ENCODE measurements at places on chromosomes 5 and 9.

GRCh38 chr5:112397690-112398089, 21.4 kb downstream of the EPB41L4A start:
- DNase-seq, result no peak

- no peak for DNase-seq
Measured at GRCh38 chr5:4989118-4989517, 151.0 kb upstream of the ADAMTS16 start.

DNA sequence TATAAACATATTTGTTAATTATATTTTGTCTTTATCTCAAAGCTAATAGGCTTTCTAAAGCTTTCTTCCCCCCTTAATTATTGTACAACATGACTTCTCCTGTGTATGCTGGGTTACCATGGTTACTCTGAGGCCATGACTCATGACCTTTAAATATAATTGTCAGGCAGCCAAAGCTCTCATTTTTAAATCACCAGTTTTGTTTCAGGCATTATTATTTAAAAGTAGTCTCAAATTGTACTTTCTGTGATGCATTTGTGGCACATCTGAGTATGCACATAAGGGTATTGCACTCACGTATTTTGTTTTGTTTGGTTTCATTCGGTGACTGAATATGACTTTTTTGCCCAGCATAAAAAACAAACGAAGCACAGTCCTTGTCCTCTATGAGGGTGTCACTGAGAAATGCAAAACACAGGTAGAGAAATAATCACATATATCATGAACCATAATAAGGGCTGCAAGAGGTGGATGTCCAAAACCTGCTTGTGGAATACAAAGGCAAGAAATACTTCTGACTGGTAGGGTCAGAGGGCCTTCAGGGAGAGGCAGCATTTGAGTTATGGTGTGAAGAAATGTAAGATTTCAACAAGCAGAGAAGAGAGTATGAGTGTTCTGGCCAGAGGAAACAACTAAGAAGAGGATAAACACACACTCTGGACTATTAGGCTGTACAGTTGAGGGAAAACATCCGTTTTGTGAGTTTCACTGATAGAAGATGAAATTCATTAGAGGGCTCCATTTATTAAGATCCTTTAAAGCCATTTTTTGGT, 2.1 kb downstream of the CCDC192 start:
- DNase-seq, result no peak

GRCh38 chr5:77945874-77946273, 169.7 kb upstream of the TBCA start:
- DNase-seq, result no peak

GRCh38 chr5:79563247-79563590, 49.0 kb upstream of the TENT2 start:
- DNase-seq, result no peak

GRCh38 chr5:111234125-111234524, 9.9 kb downstream of the CAMK4 start:
- DNase-seq, result no peak

DNA sequence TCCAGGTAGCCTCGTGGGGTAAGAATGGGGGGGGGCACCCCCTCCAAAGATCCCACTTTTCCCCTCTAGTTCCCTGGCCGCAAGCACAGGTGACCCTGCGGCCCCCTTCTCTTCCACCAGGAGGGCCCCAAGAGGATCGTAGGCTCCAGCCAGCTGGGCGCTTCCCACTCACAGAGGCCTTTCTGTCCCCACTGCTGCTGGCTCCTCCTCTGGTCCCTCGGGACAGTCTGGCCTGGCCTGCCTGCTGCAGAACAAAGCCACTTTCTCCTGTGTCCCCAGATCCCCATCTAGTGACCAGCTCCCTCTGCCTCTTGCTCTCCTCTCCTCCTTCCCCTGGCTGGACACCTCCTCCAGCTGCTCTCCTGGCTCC, 534 bp upstream of the SAPCD2 start:
- DNase-seq, result peak; percentile 82

- DNase-seq, result no peak
Measured at GRCh38 chr5:56616454-56617160, 198.7 kb upstream of the MAP3K1 start.

DNA sequence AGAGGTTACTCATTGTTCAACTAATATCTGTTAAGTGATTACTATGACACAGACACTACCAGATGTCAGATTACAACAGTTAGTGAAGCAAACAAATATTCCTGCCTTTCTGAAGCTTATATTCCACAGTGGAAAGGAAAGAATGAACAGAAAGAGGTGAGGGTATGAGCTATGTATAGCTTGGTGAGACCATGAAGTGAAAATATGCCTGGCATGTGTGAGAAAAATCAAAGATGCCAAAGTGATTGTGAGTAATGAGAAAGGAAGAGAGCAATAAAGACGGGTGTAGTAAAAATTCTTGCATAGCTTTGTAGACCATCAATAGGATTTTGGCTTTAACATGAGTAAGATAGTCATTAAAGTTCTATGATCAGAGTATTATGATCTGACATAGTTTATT, 734.5 kb upstream of the NUDT12 start:
- no peak for DNase-seq

DNA sequence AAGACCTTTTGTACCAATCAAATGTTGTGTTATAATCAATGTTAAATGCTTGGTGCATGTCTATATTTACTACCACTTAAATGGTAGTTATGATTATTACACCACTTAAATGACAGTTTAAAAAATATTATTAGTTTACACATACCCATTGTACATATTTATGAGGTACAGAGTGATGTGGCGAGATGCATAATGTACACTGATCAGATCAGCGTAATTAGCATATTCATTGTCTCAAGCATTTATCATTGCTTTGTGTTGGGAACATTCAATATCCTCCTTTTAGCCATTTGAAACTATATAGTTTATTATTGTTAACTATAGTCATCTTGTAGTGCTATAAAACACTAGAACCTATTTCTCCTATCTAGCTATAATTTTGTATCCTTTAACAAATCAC, 434.4 kb upstream of the ACTBL2 start:
- DNase-seq, result no peak

DNA sequence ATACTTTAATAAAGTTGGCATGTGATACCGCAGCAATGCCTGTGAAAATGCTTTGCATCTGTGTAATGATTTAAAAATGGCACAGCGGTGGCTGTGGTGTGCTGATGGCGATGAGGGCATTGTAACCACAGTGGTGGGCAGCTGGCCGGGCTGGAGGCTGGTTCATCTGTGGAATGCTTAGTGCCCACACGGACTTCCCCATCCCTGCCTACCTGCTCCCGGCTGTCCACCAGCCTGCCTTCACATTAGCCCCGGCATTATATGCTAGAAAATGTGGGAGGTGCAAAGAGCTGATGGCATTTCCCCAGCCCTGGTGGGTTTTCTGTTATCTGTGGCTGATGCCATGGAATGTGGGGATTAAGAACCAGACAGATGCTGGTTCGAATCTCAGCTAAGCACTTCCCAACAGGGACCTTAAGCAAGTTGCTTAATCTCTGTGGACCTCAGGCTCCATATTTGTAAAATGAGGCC, 2.9 kb upstream of the NDST1 start:
- no peak for DNase-seq

GRCh38 chr5:136210259-136210658, 17.3 kb upstream of the SMIM32 start:
- no peak for DNase-seq
